ENCODE measurements at places on chromosomes 1 and 21.

DNA sequence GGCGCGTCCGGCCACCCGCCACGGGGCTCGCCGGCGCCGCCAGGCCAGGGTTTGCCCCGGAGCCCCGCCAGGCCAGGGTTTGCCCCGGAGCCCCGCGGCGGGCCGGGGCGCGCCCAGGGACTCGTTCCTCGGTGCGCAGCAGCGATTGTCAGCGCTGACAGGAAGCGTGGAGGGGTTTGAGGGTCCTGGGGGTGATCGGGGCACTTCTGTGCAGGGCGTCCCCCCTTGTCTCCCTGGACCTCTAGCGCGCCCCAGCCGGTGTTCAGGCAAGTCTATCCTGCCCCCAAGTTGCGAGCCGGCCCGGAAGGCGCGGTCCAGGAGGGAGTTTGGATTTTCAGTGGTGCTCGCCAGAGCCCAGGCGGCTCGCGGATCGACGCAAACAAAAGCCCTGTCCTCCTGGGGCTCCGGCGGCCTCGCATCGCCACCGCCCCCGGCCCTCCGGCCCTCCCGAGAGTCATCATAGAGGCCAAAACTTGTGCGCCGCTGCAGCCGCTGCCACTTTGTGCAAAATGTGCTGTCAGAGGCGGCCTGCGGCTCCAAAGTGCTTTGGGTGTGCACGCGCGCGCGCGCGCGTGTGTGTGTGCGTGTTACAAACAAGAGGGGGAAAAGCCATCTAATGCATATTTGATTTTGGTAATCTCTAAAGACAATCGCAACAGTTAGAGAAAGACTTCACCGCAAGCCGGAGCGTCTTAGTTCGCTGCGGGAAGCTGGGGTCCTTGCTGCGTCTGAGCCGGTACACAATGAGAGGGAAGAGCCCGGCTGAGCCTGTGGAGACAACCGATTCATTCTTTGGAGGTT lies 1.0 kb downstream of the ROR1 start:
- no peak for DNase-seq

DNA sequence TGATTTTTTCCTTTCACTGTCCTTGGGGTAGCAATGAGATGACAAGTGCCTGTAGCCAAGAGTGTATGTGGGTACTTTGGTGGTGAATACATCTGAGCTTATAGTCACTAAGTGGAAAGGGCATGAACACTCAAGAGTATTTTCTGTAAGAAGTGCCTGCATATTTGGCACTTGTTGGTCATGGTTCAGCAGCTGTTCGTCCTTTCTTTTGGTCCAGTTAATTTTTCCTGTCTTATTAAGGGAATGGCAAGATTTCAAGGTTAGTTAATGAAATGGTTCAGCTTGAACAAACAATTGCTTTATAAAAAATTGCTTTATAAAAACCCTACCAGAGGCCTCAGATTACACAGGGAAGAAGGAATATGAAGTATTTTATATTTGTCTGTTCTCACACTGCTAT lies 48.6 kb upstream of the GPR52 start:
- DNase-seq: no peak

- no peak for DNase-seq
Measured at GRCh38 chr1:1937061-1937460, 18.0 kb upstream of the TMEM52 start.

DNA sequence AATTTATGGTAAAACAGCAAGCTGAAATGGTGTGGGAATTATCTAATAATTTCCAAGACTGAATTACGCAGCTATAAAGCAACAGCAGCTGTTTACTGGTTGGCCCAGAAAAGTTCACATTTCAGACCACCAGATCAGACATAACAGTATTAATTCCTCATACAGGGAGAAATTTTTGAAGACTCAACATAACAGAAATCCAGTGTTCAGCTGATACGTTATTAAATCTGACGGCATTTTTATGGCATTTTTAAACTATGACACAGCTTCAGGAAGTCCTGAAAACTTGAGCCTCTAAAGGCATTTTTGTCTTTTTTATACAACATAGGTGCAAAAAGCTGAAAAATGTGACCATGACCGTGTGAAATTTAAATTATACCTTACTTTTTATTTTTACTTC lies 91.2 kb downstream of the APP start:
- no peak for DNase-seq

GRCh38 chr21:45138199-45139002 lies 64.0 kb downstream of the ADARB1 start:
- DNase-seq: peak; percentile 58

DNA sequence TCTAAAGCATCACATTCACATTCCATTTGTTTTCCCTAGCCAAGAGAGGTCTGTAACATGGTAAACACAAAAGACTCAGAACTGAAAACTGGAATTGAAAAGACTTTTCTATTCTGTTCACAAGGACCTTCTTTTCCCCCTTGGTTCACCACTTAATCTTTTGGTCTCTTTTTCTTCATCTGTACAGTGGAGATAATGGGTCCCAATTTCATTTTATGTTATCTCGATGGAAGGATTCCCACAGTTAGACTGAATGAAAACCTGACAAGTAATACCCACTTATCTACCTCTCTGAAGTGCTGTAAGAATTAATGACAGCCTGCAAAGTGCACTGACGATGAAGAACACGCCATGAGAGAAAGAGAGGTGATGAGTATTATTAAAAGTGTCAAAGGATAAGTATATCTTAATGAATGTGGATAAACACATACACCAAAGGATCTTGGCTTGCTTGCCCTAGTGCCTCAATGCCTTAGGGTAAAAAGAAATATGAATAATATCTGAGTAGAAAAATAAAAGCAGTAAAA lies 71.5 kb downstream of the CYYR1 start:
- DNase-seq: no peak

GRCh38 chr1:197180252-197180878 lies 33.9 kb upstream of the ASPM start:
- DNase-seq: peak; percentile 73

DNA sequence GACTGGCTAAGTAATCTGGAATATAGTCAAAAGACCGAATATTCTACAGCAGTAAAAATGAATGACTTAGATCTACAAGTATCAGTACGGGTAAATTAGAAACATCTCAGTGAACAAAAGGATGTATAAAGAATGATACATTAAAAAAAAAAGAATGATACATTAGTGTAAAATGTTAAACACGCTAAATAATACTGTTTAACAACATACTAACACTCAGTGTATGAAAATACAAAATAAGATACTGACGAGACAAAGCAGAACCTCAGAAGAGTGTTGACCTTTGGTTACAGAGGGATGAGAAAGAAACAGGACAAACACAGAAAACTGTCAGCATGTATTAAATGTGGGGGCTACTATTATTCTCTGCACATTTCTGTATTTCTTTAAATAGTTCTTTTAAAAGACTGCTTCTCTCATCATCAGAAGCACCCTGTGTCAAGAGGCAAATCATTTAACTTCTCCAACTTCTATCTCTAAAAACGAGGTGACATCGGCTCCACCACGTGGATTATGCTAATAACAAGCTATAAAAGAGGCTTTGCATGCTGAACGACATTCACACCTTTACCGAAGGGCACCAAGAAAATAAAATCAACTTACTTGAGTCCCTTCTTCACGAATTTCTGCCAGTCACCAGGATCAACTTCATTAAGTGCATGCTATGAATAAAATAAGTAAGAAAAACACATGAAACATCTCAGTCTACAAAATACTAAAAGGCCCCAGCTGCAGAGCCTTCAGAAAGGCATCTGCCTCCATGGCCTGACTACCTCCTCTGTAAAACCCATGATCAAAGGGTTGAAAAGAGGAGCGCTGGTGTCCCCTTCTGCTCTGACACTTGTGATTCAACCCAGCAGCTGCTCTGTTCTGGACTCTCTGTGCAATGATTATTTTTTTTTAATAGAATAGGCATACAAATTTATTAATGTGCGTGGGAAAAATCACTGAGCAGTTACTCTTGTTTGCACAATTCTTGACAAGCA lies 42.5 kb downstream of the MRAP start:
- no peak for DNase-seq

DNA sequence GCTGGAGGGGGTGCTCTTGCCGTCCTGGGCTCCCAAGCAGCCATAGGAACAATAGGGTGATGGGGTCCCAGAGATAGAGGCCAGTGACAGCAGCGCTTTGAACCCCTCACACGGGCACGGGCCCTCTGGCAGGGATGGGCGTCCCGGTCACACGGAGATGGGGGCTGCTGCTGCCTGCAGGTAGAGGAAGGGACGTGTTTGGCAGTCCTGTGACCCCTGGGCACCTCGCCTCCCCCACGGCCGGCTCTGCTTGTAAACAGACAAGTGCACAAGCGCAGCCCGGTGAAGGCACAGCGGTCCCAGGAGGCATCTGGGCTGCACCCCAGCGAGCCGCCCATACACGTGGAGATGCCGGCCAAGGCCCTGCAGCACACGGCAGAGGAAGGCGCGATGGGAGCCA lies 36.5 kb upstream of the PDE9A start:
- no peak for DNase-seq

DNA sequence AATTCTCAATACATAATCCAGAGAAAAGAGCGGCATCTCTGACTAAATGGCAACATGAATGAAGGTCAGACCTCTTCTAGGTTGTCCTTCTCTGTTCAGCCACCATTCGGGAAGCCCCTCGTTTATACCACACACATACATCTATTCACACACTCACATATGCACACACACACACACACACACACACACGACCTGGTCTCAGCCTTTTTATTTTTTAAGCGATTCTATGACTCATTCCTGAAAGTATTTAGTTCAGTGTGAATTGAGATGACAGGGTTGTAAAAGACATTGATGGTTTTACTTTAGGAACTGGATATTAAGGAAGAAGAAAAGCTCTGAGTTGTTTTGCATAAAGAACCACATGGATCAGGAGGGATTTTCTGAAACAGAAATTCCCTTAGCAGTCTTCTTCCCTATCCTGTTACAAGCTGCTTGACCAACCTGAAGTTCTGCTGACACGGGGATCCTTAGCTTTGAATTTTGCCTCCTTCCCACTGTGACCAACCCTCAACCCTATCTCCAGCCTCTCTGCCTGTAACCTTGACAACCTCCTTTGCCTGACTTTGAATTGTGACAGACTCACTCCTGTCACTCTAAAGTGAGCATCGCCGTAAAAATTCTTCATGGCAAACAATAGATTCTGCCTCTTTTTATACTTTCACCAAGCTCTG lies 383.1 kb upstream of the ESRRG start:
- no peak for DNase-seq

DNA sequence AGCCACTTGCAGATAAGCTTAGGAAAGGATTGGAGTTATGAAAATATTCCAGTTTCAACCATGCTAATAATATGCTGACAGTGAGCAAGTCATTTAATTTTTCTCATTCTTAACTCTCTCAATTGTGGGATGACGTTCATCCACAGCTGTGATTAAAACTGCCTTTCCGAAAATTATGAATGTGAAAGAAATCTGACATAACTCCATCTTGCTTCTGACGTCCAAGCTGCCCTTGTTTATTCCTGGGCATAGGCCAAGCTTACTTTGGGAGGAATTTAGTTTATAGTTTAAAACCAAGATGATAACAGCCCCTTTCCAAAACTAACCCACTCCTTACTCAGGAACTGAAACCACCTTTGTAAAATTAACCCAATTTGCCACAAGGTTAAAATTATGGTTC lies 11.0 kb upstream of the RGS18 start:
- no peak for DNase-seq

DNA sequence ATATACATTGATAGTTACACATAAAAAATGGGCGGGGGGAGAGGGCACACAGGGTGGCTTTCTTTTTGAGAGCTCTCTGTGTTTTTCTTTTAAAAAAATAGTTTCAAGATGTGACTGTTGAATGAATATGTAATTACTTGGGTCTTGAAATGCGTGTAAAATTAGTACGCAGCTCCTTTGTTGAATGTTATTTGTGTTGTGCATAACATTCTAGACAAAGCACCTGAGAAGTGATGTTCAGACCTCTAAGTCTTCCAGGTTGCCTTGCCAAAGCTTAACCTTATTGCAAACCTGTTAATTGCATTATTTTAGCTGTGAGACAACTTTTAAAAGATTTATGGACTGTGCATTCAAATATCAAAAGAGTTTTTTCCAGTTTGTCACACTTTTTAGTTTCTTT lies 5.4 kb downstream of the PBX1 start:
- DNase-seq: no peak

DNA sequence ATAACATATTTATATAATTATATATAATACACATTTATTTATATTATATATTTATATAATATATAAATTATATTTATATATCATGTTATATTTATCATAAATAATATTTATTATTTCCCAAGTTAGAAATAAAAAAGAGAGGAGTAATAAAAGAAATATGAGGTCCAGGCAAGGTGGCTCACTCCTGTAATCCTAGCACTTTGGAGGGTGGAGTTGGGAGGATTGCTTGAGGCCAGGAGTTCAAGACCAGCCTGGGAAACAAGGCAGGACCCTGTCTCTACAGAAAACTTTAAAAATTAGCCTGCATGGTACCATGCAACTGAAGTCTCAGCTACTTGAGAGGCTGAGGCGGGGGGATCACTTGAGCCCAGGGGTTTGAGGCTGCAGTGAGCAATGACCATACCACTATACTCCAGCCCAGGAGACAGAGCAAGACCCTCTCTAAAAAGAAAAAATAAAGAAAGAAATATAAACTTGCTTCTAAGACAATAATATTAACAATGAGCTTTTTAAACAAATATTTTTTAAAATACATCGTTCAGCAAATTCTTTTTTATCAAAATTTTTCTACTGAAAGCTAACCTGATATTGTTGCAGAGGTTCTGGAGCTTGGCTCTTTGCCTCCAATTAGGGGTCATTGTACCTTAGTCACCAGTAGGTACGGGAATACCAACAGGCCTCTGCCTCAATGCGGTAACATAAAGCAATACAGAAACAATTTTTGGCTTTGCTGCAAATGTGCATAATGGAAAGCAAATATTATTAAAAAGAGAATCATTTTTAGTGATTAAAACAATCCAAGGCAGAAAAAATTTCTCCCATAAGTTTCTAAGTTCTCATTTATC lies 290.0 kb downstream of the SETD4 start:
- DNase-seq: no peak

GRCh38 chr1:58815686-58816071 lies 31.8 kb upstream of the JUN start:
- no peak for DNase-seq

- DNase-seq: no peak
Measured at GRCh38 chr1:115911294-115911693, 65.0 kb upstream of the SLC22A15 start.

DNA sequence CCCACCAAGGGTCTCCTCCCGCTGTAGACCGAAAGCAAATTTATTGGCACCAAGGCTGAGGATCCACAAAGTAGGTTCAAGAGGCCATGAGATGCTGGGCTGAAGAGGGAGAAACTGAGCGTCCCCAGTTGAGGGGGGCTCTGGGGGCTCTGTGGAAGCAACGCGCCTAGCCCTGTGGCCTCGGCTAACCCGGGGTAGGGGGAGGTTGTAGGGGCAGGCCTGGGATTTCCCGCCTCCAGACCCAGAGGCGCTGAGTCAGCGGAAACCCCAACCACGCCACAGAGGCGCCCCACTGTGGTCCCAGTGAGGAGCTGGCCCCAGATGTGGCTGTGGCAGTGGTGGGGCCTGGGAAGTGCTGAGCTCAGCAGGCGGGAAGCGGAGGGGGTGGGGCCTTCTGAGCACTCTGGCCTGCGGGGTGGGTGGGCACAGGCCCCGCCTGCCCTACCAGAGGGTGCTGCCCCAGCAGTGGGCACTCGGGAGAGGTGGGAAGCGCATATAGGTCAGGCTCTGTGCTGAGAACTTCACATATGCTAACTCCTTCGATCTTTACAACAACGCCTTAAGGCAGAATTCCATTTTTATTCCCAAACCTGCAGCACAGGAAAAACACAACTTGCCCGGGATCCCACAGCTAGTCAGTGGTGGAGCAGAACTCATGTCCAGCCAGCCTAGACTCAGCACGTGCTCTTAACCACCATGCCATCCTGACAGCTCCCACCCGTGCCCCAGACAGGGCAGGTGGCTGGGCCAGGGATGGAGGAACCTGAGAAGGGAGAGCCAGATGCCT lies 1.5 kb upstream of the COL16A1 start:
- DNase-seq: no peak

Data from NCI-H2227 treated with DMSO at 0.1 percent for 48 hours (cell line).